HT-29 (cell line): ENCODE measurements at places on chromosomes 4 and X. TPM values are rescaled to one million over a fixed set of nuclear protein-coding genes. Genes with fewer than 3 reads are reported as not detected.

Gene RHOXF2
- total RNA-seq, result not detected in 2 replicates

DNA sequence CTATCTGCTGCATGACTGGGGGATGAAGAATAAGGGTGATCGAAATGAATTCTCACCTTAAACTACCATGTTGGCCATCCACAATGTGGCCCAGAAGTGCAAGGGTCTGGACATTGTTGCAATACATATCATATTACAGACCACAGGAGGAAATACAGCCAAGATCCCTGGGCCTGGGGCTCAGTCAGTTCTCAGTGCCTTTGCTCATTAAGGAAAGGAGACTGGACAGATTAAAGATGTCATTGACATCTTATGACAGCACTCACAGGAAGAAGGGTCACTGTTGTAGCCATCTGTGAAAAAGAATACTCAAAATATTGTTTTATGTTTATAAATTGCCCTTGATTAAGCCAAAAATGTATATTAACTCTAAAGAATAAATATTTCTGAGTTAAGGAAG lies 1345.2 kb downstream of the FSTL5 start:
- no peak for DNase-seq

Gene ATOH1
- total RNA-seq, result 2.7 and 3.7 TPM in 2 replicates

DNA sequence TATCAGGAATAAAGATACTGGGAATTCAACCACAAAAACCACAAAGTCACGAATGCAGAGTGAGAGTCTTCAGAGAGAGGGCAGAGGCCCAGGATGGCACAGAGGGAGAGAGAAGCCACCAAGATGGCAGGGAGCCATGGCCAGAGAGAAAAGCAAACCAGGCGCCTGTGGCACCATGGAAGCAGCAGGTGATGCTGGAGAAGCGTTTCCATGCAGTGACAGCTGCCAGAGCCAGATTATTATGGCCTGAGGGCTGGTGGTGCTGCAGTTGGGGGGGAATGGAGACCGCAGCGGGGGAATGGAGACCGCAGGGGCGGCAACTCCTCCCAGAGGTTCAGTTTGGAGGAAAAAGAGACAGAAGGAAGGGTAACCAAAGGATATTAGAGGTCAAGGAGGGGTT lies 5.8 kb downstream of the TAFAZZIN start:
- no peak for DNase-seq

DNA sequence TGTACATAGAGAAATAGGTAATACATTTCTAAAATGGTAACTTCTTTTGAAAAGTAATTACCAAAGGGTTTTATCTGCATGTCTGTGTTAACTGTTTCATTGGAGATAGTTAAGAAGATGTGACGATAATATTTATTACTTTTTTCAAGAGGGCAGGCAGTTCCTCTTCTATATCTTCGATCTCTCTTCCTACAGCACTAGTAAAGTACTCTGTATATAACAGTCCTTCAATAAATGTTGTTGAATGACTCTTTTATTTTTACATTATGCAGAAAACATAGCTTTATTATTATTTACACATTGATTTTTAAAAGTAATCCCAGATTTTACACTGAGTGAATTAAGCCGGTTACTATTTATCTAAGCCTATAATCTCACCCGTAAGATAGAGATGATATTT lies 51.8 kb downstream of the TMPRSS11E start:
- DNase-seq, result peak; percentile 36

DNA sequence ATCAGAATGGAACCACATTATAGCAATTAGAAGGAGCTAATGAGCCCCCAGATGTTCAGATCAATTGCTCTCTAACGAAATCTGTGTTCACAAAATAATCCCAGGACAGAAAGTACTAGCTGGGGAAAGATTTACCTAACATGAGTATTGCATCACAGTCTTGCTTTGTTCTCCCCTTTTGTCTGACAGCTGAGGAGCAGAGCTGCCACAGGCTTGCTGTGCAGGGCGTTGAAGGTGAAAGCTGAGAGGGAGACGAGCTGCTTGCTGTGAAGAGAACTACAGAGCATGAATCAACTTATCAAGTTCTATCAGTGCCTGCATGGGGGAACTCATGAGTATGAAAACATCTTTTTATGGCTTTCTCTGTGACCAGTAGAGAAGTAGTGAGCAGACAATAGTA lies 441.2 kb downstream of the CENPC start:
- DNase-seq, result no peak

Gene DCAF8L2
- total RNA-seq, result not detected in 2 replicates

DNA sequence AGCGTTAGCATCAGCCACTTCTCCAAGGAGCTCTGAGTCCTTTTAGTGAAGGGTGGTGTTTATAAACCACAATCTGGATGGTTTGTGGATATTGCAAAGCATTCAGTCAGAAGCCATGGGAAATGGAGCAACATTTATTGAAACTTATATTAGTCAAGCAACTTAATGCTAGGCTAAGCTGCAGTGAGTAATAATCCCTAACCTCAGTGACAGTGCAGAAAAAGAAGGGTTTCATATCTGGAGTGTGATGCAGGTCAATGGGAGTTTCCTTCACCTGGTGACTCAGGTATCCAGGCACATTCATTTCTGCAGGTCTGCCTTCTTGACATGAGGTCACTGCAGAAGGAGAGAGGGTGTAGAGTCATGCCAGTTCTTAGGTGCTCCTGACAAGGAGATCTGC lies 10.4 kb upstream of the DRD5 start:
- no peak for DNase-seq

Gene RAB39B
- total RNA-seq, result not detected in 2 replicates

- DNase-seq, result no peak
These were observed 68.4 kb upstream of the IQCM start for GRCh38 chr4:149884046-149884445.

DNA sequence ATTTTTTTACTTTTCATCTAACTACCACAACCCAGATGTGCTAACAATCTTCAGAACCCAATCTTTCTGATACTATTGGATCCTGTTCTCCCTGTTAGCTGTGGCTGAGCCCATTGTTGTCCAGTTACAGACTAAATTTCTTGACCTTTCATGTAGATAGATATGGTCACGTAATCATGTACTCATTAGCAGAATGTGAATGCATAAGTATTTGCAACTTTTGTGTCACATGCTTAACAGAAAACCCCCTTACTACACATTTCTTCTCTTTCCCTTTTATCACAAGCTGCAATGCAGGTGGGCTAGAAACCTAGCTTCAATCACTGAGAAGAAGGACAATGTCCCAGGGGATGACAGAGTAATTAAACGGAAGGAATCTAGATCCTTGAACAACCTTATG lies 13.1 kb upstream of the FAM13A start:
- no peak for DNase-seq

- no peak for DNase-seq
These were observed 323.0 kb downstream of the INPP4B start for GRCh38 chr4:142523111-142523510.

- no peak for DNase-seq
These were observed 43.5 kb upstream of the SERTM2 start for GRCh38 chrX:111467896-111468295.

Gene MAPK10
- 0.51 and 0.94 TPM in 2 replicates for total RNA-seq

DNA sequence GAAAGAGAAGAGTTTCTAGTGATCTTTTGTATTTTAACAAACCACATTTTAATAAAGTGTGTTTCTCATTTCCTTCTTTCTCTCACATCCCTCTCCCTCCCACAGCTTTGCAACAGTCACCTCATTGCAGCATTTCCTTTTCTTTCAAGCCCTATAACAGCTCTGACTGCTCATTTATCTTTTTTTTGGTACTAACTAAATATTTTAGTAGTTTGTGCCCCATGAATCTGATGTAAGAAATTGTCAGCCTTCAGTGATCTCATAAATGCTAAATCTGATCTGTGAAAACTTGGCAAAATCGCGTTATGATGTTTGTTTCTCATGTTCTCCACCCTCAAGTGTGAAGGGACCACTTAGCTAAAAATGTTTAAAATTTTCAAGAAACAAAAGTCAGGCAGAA lies 258.5 kb upstream of the SLIT2 start:
- no peak for DNase-seq

DNA sequence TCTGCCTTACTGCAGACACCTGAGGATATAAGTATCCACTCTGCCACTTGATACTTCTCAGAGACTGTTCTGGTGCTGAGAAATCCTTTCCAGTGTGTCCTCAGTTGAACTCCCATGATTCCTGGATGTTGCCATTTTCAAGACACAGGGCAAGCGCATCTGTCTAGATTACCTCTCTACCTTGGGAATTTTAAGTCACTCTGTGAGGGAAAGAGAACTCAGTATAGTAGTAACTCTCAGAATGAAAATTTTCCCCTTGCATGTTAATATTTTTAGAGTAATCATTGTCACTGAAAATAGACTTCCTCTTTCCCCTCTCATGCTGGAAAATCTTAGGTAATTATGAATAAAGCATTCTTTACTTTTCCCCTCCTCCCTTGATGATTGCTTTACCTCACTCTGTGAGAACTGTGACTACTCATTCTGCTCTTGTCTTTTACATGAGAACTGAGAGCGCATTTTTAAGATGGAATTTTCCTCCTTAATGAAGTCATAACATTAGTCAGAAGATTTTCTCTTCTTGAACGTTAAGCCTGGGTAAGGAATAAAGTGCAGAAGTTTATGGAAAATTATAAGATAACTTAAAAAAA lies 45.0 kb downstream of the TET2 start:
- no peak for DNase-seq

DNA sequence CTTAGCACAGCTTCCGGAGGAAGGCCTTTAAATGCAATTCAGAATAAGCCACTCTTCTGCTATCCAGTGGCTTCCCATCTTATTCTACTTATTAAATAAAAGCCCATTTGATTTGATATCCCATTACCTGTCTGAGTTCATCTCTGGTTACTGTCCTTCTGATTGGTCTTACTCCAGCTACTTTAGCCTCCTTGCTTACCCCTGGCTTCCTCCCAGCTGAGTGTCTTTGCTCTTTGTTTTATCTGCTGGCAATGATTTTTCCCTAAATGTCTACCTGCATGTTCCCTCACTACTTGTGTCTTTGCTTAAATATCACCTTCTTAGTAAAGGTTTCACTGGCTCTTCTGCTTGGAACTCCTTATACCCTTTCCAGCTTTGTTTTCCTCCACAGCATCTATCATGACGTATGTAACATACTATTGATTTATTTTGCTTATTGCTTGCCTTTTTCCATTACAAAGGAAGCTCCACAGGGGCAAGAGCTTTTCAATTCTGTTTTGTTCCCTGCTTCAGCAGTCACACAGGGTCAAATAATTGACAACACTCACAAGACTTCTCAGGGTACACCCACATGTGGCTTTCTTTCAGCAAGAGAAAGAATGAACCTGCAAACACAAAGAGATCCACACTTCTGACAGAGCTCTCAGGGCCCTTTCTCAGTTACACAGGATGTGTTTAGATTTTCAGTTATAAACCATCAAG lies 63.8 kb downstream of the TBC1D19 start:
- DNase-seq, result no peak

Gene EREG
- total RNA-seq, result 67.4 and 74.0 TPM in 2 replicates

DNA sequence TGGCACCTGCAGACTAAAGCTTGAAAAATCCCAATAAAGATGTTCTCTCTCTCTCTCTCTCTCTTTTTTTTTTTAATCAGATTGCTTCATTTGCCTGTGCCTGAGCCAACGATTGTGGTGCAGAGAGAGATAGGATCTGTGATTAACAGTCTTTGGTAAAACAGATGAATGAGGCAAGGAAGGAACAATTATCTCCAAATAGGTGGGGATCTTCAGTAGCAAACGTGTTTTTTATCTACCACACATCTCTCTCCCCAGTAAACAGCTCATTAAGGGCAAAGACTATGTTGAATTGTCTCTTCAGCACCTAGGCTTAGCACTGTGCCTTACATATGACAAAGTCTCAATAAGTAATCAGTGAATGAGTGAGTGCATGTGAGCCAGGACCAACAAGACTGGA lies 96.3 kb downstream of the SMIM20 start:
- DNase-seq, result no peak

DNA sequence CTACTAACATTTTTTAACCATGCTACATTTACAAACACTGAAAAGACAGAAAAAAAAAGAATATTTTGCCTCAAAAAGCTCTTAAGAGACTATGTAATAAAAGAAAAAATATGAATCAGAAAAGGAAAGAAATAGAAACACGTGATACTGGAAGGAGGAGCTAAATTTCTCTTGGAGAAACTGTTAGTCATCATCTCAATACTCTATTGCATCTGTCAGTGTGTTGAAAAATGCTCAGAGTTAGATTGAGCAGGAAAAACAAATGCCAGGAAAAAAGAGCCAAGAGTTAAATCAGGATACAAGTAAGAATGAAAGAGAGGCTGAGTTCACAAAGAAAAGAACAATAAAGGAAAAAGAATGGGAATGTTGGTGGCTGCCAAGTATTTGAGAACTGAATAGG lies 2.6 kb downstream of the RAB28 start:
- DNase-seq, result peak; percentile 4

DNA sequence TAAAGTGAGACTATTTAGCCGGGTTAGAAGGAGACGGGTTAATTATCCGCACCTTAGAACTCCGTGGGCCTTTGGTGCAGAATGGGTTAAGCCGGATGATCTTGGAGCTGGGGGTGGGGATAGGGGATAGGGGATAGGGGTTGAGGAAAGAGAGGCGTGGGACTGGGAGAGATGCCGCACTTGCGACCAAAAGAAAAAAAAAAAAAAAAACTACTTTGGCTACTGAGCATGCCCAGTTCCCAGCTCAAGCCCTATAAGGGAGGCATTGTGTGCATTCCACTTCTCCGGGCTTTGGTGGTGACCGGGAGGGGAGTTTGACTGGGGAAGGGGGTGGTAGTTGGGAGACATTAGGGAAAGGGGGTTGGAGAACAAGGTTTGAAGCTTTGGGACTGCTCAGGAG lies at the start of gene SLITRK4:
Gene SLITRK4, minus strand, starts transcription at position 187 of the 400 bp plus-strand sequence. CDS start 4,993 bp downstream, outside the sequence.
- no peak for DNase-seq

Gene DCLK2
- total RNA-seq, result not detected in 2 replicates

Gene TMPRSS11F
- not detected in 2 replicates for total RNA-seq
